Kidney (tissue), 22 donors: ENCODE measurements at places on chromosomes 6 and 20. TPM values are rescaled to one million over a fixed set of nuclear protein-coding genes. Genes with fewer than 3 reads are reported as not detected.
A peak's percentile ranks its signal among the peaks of the same experiment; 100 is the strongest.

DNA sequence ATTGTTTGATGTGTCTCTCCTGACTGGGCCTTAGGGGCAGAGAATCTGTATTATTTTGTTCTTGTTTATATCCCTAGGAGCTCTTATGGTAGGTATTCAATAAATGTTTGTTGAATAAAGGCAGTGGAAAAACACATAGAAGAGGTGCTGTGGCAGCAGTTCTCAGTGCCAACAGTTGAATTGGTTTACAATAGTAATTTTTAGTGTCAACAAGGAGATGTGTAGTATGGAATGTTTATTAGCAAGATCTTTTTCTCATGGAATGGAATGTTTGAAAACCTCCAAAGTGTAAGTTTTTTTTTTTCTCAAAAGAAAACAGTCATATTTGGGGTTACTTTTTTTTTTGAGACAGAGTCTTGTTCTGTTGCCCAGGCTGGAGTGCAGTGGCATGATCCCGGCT, 28.0 kb downstream of the ASXL1 start:
- no peak for DNase-seq

DNA sequence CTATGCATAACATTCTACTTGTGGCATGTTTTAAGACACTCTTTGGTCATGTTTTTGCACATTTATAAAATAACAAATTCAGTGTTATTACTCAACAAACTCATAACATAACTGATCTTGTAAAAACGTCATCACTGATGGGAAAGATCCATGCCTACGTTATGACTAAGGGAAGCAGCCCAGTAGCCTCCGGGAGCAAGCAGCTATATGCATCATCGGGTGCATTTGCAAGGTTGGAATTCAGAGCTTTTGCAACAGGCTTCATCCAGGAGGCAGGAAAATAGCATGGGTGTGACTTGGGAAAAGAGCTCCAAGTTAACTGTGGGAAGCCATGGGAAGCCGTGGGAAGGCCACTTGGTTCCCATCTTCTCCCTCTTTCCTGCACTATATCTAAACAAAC, 271.6 kb upstream of the SGK1 start:
- DNase-seq = no peak

- DNase-seq = peak; percentile 77
Observed at GRCh38 chr6:26571592-26572296, 25.0 kb upstream of the ABT1 start.

PTCRA gene
- total RNA-seq = not detected

- no peak for DNase-seq
Observed at GRCh38 chr20:33659341-33660034, 2.6 kb upstream of the C20orf144 start.

DNA sequence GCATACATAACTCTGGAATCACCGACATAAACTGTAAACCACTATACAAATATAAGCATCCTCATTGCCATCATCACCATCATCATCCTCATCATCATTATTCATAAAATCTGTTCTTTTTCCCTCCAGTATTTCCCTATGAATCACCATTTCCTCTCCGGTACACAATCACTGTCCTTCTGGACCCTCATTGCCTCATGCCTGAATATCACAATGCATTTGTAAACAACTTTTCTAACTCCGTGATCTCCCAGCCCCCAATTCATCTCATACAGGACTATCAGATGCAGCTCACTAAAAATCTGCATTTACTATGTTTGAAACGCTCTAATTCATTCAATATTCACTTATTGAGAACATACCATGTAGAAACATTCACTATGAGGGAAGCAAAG, 339.7 kb downstream of the TBC1D32 start:
- no peak for DNase-seq

BLCAP gene
- total RNA-seq = 76.1 TPM

DNA sequence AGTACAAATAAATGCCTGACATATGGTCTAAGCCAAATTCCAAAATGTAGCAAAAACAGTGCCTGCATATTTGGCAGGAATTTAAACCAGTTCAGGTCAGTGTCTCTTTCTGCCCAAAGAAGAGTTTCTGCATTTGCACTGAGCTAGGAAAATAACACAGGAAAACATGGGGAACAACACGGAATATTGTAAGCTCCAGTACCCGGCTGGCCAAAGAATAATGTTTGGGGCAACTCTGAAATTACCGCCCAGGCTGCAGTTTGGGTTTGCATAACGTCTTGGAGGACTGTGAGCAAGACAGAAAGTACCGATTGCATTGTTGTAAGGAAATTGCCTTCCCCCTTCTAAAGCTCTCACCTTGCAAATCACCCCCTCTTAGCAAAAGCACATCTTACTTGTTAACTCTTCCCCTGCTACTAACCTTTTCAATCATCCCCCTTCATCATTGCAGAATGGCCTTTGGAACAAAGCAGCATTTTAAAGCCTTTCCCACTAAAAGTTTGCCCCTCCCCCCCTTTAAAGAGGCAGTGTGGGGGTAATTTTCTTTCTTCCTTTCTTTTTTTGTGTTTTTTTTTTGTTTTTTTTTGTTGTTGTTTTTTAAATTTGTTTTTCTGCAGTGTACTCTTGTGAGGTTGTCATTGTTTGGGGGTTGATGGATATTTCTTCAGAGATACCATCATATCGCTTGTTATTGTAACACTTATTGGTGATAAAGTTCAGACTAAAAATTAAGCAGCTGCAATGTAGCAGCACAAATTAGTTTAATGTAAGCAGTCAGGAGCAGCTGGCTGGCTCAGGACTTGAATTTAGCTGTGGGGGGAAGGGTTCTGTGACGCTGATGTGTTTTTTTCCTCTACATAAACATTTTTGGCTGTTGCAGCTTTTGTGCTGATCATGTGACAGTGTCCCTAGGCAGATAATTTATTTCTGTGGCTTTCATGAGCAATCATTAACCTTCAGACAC, 100.0 kb upstream of the CITED2 start:
- DNase-seq = peak; percentile 74

BPIFB1 gene
- not detected for total RNA-seq

LRRC1 gene
- 12.6 TPM for total RNA-seq

GRCh38 chr6:1607516-1608221, 2.0 kb upstream of the FOXC1 start:
- DNase-seq = peak; percentile 82

DNA sequence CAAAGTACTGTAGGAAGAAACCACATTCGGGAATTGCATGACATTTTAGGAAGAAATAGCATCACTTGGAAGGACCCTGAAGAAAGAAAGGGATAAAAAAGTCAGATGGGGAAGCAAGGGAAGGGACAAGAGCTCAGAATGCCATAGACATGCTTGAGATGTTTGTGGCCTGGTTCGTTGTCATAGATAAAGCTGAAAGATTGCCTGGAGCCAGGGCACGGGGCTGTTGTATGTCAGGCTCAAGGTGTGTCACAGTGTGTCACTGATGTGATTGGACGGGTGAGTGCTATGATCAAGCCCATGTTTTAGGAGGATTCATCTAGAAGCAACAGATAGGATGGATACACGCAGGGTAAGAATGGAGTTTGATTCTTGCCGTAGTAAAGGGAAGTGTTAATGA, 216.2 kb upstream of the SOX4 start:
- DNase-seq = no peak

DNA sequence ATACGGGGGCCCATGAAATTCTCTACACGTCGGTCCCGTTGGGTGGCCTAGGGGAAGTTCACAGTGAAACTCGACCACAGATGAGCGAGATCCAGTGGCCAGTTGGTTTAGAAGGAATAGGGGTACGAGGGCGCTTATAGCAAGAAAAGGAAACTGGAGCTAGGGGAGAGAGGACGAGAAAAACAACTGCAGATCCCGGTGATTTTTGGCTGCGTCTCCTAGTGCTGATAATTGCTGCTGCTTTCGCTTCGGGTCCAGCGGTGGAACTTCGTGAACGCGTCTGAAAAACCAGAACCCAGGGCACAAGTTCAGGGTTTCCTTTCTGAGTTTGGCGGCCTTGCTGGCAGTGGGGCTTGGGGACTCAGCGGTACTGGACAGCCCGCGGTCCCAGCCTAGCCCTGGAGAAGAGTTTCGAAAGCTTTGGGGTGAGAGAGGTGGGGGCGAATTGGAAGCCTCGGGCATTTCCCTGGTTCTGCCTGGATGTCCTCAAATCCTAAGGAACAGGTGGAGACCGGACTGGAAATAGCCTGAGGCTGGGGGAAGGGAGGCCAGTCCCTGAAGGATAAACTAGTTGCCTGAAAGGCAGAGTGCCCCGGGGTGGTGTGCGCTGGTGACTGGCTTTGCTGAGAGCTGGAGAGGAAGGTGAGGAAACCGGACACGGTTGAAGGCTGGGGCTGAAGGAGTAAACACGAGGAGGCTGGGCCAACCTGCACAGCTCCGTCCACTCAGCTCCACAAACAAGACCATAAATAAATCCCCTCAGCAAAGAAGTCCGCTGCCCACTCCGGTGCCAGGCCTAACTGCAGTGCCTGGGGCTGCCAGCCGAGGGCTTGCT, 793 bp downstream of the GMPR start:
- peak; percentile 91 for DNase-seq

- DNase-seq = peak; percentile 12
Observed at GRCh38 chr20:36214684-36215256, 21.5 kb upstream of the AAR2 start.

- DNase-seq = peak; percentile 14
Observed at GRCh38 chr20:2006452-2007361, 12.8 kb upstream of the PDYN start.

GRCh38 chr6:116369540-116369939, 1.2 kb upstream of the DSE start:
- DNase-seq = no peak

CLDN20 gene
- not detected for total RNA-seq

IMPG1 gene
- total RNA-seq = not detected

- no peak for DNase-seq
Observed at GRCh38 chr6:116450185-116450710, 10.9 kb upstream of the CALHM6 start.

- DNase-seq = no peak
Observed at GRCh38 chr6:121668259-121668658, 232.8 kb downstream of the GJA1 start.

- DNase-seq = peak; percentile 79
Observed at GRCh38 chr20:63830841-63831588, at the start of gene ZBTB46. TSS of gene ZBTB46 (minus strand) at chr20:63831264. CDS start at chr20:63790757, 40,507 bp downstream.

DNA sequence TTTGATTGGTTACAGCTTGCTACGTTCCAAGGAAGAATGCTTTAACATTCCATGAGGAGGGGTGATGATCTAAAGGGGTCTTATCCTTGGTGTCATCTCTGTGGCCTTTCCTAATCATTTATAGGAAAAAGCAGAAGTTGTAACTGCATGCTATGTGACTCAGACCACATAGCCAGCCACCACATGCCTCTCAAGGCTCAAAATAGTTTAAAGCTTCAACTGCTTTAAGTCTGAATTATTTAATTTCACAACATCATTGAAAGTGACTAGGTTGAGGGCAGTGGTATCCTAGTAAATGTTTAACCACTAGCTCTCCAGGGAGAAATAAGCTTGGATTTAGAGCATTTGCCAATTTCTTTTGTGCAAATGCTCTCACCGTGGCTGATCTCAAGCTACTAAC, 29.7 kb downstream of the MC3R start:
- no peak for DNase-seq

BPIFB2 gene
- total RNA-seq = not detected

GRCh38 chr6:134047673-134048072, 4.8 kb downstream of the SLC2A12 start:
- peak; percentile 67 for DNase-seq

- no peak for DNase-seq
Observed at GRCh38 chr20:47262008-47262364, 94.5 kb downstream of the ZMYND8 start.

C6orf15 gene
- total RNA-seq = not detected

CFAP206 gene
- 2.5 TPM for total RNA-seq

GRCh38 chr6:7540595-7540994, 876 bp upstream of the DSP start:
- DNase-seq = peak; percentile 74

GRCh38 chr6:147161974-147162495, 42.2 kb upstream of the STXBP5 start:
- no peak for DNase-seq

- no peak for DNase-seq
Observed at GRCh38 chr6:52667572-52667971, 3.3 kb upstream of the TMEM14A start.

- DNase-seq = no peak
Observed at GRCh38 chr20:41163821-41164220, 26.5 kb downstream of the PLCG1 start.

DNA sequence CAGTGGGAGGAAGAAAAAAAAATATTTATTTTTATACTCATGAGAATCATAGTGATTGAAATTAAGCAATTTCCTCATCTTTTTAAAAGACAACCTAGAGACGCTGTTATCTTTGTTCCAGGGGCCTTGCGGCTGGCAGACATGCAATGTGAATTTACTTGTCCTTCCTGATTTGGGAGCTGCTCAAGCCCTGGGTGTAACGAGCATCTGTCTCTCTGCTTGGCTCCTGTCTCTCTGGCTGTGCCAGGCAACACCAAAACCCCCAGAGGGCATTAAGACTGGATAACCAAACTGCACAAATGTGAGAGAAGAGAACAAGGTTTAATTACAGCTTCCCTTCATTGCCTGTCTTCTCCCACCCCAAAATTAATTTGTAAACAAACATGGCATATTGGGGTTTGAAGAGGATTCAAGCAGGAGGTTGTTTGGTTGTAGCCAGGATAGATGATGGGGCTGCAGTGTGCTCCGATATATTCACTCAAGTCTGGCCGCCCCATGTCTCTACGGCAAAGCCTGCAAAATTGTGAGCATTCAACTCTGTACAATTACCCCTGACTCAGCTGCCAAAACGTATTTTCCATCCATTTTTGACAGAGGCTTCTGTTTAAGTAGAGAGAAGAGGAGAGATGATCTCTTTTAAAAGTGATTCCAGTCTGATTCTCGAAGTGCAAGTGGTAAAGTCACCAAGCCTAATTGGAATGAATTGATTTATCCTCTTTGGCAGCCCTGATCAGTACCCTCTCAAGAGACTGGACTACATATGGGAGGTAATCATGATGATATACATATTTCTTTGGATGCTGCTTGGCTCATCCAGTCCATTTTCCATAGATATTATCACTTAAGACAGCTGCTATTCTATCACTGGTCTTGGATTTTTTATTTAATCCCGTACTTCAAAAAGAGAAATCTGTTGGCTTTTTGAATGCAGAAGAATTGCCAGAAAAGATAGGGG, 170.2 kb downstream of the SLC24A3 start:
- no peak for DNase-seq

- DNase-seq = peak; percentile 91
Observed at GRCh38 chr6:31125162-31125561, 4.9 kb upstream of the CDSN start.

GRCh38 chr6:21491955-21492354, 101.6 kb upstream of the SOX4 start:
- DNase-seq = no peak

DNA sequence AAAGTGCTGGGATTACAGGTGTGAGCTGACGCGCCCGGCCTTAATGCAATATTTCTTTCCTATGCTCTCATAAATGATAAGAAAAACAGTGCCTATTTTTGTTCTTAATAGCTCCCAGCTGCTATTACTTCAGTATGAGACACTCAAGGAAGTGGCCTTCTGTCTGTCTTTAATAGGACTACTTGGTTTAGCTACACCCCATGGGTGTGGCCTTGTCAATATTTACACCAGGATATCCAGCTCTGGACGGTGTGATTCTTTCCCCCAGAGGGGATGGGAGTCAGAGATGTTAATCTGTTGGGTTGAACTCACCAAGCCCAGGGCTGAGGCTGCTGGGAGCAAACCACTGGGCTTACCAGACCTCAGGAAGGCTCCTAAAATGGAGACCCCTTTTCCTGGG, 134.2 kb downstream of the CEP57L1 start:
- DNase-seq = no peak

CHRNA4 gene
- total RNA-seq = 0.44 TPM

KHDC1L gene
- total RNA-seq = not detected
